ENCODE measurements at places on chromosomes 12 and 14.

DNA sequence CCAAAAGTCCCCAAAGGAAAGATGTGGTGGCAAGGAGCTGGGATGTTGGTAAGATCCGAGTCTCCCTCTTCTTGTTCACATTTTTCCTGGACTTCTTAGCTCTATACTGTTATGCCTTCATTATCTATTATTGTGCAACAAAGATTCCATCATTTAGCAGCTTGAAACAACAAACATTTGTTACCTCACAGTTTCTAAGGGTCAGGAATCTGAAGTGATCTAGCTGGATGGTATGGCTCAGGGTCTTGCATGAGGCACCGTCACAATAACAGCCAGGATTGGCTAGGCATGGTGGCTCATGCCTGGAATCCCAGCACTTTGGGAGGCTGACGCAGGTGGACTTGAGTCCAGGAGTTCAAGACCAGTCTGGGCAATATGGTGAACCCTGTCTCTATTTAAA, 51.1 kb upstream of the KRAS start:
- DNase-seq = no peak

DNA sequence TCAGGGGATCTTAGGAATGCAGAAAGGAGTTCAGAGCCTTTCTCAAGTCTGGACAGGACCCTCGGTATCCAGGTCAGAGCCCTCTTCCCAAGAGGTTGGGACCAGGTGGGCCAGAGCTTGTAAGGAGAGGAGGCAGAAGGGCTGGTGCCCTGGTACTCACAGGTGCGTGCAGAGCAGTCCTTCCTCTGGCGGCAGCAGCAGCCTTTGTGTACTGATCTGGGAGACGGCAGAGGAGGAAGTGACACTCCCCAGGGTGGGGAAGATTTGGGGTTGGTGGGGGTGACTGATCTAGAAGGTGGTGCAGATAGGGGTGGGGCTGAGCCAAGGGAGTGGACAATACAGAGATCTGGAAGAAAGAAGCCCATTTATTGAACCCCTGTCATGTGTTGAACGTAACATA, at the start of gene ITGB7:
ITGB7 (minus strand) TSS at position 210 of the 400 bp plus-strand sequence. CDS start 6,808 bp downstream, outside the sequence.
- no peak for DNase-seq

DNA sequence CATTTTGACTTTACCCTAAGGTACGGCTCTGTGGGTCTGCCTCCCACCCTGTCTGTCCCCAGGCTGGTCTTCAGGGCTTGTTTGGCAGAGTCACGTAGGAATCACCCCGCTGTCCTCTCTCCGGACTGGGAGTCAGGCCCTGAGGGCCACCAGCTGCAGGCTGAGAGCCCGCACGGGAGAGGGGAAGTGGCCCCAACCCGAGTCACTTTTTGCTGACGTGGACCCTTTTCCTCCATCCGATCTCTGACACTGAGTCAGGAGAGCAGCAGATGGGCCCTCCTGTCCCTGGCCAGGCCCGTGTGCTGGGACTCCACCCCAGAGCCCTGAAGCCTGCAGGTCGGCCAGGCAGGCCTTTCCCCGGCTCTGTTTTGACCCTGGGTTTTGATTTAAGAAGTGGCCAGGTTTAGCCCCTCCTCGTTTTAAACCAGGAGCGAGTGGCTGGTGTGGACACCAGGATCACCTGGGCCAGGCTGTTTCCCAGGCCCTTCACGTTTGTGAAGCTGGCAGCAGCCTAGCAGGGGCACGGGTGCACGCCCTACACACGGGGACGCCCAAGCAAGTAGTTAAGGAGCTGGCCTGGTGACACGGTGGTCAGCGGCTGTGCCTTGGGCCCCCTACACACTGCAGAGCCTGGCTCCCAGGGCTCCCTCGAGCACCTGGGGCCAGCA, 12.5 kb upstream of the TEX22 start:
- DNase-seq = no peak

- DNase-seq = no peak
Observed at GRCh38 chr14:71212683-71213107, 305.4 kb downstream of the PCNX1 start.

GRCh38 chr14:24177041-24177825, 5.4 kb downstream of the REC8 start:
- no peak for DNase-seq

GRCh38 chr12:44570036-44570583, 306.0 kb downstream of the NELL2 start:
- no peak for DNase-seq

- no peak for DNase-seq
Observed at GRCh38 chr14:55715889-55716288, 135.9 kb downstream of the KTN1 start.

GRCh38 chr12:131965073-131965472, 15.3 kb downstream of the EP400 start:
- no peak for DNase-seq

- DNase-seq = no peak
Observed at GRCh38 chr12:52382854-52383253, 2.6 kb downstream of the KRT84 start.

- no peak for DNase-seq
Observed at GRCh38 chr14:104224506-104225277, 86.3 kb downstream of the KIF26A start.

- no peak for DNase-seq
Observed at GRCh38 chr14:75578102-75578785, at the start of gene FLVCR2. Gene FLVCR2, plus strand, starts transcription at chr14:75578620. Its CDS starts 353 bp downstream, at chr14:75578973.

All from NCI-H2081 (cell line).